ENCODE measurements at places on chromosomes 16 and 17.

DNA sequence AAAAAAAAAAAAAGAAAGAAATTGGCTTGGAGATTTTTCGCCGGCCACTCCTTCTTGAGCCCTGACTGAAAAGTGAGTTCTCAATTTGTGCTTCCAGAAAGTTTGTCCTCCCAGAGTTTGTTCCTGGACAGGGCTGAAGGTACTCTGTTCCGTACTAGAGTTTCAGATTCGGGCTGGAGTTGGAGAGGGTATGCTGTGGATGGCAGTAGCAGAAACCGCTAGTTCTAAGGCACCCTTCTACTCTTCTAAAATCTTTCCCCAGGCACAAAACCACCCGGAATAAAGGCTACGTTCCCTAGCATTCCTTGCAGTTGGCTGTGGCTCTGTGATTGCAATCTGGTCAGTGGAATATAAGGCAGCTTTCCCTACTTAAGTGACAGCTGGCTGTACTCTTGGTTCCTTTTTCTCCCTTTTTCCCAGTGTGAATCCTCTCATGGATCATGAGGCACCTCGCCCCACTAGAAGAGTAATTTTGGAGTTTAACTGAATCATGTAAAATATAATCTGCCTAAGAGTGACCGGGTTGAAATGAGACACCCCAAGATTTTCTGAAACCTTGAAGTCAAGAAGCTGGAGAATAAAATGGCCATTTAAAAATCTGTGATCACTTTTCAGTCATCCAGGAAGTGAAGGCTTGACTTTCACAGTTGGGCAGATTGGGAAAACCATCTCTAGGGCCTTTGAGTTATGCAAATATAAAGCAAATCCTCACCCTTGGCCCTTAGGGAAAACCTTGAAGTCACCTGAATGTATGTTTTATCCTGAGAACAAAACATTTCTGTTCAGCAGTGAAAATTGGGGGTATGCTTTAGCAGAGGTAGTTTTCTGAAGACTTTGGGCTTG, 901 bp upstream of the HEATR6 start:
- no peak for DNase-seq

DNA sequence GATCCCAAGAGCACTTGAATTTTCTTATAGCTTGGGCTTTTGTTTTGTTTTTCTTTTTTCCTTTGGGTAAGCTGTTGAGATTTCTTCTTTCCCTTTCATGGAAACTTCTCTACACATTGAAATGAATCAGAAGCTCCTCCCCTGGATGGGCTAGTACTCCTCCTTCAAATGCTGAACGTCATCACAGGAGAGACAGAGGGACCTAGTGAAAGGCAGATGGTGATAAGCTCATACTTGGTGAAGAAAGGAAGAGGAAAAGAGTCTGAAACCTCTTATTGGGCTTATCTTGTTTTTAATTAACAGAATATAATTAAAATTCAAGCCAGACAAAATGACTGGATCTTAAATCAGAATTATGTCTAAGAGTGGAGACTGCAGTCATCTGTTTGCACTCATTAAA, 147.3 kb downstream of the SNX11 start:
- DNase-seq, result no peak

- no peak for DNase-seq
Observed at GRCh38 chr17:49914096-49914490, 54.9 kb upstream of the DLX4 start.

DNA sequence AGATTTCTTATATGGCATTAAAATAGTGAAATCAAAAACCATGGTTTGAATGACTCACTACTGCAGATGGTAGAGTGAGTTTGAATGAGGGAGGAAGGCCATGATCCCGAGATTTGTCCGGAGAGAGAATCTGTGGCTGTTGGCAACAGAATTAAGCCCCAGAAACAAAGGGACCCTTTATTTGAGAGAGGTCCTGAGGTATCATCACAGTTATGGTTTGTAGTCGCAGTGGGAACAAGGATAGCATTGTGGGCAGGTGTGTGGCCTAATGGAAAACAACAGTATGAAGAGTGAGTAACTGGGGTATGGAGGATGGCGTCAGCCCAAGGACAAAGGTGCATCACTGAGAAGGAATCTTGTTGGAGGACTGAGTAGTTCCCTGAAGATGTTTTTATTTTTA, 8.5 kb upstream of the ZFP3 start:
- DNase-seq, result no peak

GRCh38 chr16:6642271-6642670, 690.4 kb upstream of the RBFOX1 start:
- DNase-seq, result no peak

- DNase-seq, result no peak
Observed at GRCh38 chr17:3834811-3835210, 11.2 kb downstream of the NCBP3 start.

DNA sequence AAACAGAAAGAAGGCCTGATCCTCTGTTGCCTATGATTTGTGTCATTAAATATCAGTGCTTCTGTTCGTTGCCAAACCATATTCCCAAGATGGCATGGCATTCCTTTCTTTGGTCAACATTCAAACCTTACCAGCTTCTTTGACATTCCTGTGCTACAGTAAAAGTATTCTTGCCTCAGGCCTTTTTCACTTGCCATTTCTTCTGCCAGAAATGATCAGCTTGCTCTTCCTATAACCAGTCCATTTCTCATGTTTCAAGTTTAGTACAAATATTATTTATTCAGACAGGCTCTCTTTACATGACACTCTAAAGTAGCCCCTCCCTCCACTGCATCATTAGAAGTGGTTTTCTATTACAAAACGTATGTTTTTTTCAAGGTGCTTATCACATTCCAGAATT, 278.3 kb downstream of the KCNJ2 start:
- no peak for DNase-seq

- peak; percentile 38 for DNase-seq
Observed at GRCh38 chr17:74677558-74678466, 34.9 kb downstream of the CD300LF start.

DNA sequence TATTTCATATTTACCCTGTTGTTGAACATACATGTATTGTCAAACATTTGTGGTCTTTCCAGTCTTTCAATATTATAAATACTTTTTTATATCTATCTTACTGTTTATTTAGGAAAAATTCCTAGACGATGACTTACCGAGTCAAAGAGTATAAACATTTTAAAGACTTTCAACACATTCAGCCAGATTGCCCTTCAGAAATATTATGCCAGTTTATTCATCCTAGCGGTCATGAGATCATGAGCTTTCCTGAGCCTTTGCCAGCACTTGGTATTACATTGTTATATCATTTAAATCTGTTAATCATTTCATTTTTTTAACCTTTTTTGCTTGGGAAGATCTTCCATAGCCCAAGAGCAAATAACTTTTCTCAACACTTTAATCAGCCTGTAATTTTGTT, 197.4 kb downstream of the SPECC1 start:
- DNase-seq, result no peak

DNA sequence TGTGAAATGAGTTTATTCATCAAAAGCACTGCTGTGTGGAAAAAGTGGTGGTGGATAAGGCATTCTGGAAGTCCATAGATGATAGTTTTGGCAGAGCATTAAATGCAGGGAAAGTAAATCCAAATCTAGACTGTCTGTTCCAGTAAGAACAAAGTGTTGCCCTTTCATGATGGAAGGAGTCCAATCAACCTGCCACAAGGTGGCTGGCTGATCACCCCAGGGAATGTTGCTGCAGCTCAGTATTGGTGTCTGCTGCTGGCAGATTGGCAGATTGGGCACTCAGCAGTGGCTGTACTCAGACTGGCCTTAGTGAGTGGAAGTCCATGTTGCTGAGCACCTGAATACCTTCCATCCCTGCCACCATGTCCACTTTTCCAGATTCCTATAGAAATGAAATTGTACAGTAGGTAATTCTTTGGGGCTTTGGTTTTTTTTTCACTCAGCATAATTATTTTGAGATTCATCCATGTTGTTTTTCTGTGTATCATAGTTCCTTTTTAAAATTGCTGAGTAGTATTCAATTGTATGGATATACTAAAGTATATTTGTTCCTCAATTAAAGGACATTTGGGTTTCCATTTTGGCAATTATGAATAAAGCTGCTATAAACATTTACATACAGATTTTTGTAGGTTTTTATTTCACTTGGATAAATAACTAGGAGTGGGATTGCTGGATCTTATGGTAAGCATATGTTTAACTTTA, 14.3 kb downstream of the DYNLL2 start:
- DNase-seq, result no peak

DNA sequence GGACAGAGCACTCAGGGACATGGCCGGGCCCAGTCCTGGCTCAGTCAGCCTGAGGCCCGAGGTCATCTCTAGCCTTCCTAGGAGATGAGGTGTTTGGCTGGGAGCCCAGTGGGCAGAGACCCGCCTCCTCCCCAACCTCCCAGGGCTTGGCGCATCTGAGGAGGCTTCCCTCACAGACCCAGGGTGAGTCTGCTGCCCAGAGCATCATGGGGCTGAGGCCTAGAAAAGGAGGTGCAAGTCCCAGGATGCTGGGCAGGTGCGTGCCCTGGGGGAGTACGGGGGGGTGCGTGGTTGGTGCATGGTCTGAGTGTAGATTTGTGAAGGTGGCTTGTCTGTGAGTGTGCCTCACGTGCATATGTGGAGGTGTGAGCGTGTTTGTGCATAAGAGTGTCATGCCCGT, 4.7 kb downstream of the PDE6G start:
- no peak for DNase-seq

DNA sequence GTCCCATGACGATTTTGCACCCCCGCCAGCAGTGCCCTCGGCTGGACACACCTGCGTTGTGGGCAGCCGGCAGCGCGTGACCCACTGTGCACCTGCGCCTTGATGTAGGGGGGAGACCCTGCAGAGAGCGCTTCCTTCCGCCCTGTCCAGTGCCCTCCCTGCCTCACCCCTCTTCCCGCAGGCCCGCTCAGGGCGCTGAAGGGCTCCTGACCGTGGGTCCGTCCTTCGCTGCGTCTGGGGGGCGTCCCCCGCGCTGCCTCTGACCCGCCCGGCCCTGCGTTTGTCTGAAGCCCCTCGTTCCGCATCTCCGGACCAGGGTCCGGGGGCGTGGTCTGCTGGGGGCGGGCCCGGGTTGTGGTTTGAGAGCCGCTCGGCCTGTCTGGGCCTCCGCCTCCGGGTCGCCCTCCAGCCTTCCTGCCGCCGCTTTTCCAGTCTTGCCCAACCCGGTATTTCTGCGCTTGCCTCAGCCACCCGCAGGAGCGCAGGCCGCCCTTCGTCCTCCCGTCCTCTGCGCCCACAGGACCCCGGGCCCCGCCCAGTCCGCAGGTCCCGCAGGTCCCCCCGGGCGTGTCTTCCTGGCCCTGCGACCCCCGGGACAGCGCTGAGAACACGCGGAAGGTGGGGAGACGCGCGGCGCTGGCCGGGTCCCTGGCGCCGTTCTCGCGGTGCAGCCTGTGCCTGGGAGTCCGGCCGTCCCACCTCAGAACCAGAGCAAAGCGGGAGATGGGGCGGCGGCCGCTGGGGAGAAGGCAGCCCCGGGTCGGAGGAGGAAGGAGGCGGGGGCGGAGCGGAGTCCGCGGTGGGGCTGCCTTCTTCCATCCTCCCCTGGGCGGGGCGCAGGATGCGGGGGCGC, 4.0 kb upstream of the IL17C start:
- DNase-seq, result peak; percentile 76

DNA sequence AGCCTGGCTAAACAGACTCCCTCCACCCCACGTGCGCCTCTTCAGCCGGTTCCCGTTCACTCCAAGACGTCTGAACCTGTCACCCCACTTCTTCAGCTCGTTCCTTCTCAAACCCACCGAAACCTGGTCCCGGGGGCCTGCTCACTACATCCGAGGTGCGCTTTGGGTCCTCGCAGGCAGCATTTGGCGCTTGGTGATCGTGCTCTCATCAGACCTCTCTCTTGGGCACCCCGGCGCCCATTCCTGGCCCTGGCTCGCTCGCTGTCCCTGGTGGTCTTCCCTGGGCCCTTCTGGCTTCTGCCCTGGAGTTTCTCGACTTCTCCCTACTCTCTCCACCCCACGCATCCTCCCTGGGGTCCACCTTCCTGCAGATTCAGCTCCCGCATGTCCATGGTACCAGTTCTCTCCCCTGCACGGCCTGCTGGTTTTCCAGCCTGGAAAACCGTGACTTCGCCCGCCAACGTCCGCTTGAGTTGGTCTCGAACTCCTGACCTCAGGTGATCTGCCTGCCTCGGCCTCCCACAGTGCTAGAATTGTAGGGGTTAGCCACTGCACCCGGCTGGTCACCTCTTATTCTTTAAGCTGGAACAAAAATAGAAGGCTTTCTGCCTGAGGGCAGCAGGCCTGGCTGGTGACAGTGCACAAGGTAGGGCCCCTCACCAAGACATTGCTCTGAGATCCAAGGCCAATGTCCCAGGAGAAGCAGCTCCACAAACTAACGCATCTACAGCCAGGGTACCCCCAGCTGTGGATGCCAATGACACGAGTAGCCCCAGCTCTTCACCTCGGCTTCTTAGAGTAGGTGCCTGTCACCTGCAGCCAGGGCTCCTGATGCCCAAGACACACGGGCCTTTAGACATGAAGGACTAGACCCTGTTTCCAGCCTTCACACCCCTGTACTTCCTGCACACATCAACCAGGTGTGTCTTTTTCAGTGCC, 1.1 kb upstream of the MEAK7 start:
- peak; percentile 21 for DNase-seq

GRCh38 chr16:71426880-71427615, 14.8 kb downstream of the TLE7 start:
- DNase-seq, result no peak

DNA sequence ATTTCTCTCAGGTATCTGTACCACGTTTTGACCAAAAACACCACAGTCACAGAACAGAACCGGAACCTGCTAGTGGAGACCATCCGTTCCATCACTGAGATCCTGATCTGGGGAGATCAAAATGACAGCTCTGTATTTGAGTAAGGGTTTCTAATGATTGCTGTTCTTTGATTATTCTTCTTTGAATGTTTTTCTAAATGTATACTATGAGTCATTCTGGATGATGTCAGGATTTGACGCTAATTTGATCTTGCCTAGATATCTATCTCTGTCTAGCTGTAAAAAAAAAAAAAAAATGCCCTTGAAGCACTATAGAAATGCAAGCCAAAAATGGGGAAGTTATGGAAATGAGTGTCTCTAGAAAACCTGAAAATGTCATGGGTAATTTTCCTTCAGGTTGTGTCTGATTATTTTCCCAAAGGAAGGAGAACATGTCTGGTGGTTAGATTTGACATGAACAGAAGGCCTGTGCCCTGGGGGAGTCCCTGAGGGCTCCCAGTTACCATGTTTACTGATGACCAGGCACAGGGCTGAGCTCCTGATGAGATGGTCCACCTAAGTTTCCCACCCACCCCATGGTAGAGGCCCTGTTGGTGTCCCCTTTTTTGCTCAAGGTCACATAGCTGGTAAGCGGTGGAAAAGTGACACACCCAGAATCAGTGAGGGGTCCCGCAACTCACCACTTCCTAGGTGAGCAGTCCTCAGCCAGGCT, 13.6 kb downstream of the CLEC16A start:
- no peak for DNase-seq

DNA sequence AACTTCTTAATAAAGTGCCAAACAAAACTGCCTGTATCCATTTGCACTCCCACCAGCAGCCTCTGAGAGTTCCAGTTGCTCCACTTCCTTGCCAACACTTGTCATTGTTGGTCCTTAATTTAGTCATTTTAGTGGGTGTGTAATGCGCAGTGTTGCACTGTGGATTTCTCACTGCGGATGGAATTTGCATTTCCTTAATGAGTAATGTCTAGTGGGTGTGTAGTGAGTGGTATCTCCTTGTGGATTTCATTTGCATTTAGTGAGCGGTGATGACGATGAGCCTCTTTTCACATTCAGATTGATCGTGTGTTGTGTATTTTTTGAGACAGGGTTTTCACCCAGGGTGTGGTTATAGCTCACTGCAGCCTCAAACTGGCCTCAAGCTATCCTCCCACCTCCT, 4.1 kb upstream of the MSLN start:
- DNase-seq, result no peak
